T-helper 2 cell (primary cell): ENCODE measurements at places on chromosomes 3 and 15.

DNA sequence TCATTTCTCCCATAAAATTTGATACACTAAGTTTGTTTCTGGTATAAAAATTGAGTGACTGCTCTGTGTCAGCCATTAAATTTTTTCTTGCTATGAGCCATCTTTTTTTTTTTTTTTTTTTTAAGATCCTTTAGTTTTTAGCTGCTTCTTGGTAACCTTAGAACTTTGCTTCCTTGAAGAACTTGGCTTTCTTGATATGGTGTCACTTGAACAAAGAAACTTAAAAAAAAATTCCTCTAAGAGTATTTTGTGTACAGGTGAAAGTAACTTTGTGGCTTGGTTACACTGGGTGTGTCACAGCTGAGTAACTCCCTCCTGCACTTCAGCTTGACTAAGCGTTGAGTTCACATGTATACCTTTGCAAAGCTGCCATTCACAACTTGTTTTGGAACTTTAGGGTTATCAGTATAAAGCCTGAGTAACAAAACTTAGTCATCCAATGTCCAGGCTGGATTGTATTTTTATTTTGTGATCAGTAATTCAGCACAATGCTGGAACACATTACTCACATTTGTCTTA lies 6.5 kb downstream of the CHD2 start:
- no peak for DNase-seq

GRCh38 chr15:44153352-44153751 lies 41.7 kb downstream of the FRMD5 start:
- DNase-seq = no peak

DNA sequence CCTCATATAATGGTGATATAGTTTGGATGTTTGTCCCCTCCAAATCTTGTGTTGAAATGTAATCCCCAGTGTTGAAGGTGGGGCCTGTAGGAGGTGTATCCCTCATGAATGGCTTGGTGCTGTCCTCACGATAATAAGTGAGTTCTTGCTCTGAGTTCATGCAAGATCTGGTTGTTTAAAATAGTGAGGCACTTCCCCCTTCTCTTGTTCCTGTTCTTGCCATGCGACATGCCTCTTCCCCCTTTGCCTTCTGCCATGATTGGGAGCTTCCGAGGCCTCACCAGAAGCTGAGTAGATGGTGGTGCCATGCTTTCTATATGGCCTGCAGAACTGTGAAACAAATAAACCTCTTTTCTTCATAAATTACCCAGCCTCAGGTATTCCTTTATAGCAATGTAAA lies 39.2 kb downstream of the REC114 start:
- DNase-seq = no peak

- no peak for DNase-seq
Observed at GRCh38 chr3:16583551-16583950, 21.7 kb downstream of the DAZL start.

- DNase-seq = no peak
Observed at GRCh38 chr3:32200490-32200889, 38.0 kb upstream of the CMTM8 start.

- no peak for DNase-seq
Observed at GRCh38 chr15:91252756-91253155, 152.7 kb downstream of the SV2B start.

DNA sequence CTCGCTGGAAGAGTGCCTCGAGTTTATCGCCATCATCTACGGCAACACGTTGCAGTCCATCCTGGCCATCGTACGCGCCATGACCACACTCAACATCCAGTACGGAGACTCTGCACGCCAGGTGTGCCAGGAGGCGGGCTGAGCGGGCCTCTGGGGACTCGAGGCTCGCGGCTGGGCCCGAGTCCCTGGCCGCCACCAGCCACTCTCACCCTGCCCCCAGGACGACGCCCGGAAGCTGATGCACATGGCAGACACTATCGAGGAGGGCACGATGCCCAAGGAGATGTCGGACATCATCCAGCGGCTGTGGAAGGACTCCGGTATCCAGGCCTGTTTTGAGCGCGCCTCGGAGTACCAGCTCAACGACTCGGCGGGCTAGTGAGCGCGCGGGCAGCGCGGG lies 1.9 kb downstream of the GNAT1 start:
- no peak for DNase-seq

GRCh38 chr15:73183071-73183470 lies 130.8 kb downstream of the NEO1 start:
- no peak for DNase-seq

DNA sequence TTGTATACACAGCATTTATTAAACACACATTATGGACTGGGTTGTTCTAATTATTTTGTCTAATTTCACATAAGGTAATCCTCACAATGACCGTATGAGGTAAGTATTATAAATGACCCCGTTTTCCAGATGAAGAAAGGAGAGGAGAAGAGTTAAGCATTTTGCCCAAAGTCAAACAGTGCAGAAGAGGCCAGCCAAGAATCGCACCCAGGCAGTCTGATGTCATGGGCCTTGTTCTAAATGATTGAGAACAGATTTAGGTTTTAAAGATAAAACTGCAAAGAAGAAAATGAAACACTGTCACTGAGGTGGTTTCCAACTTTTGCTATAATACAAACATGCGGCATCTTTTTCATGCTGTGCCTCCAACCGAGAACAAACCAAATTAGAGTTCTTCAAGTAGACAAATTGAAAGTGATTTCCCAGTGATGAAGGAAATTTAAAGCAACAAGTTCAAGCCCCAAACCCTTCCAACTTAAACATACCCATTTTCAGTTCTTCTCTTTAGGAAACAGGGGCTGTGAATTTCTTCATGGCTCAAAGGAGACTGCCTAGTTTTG lies 155.3 kb downstream of the THRB start:
- DNase-seq = no peak

GRCh38 chr3:150252462-150252861 lies 155.6 kb upstream of the TSC22D2 start:
- DNase-seq = no peak

DNA sequence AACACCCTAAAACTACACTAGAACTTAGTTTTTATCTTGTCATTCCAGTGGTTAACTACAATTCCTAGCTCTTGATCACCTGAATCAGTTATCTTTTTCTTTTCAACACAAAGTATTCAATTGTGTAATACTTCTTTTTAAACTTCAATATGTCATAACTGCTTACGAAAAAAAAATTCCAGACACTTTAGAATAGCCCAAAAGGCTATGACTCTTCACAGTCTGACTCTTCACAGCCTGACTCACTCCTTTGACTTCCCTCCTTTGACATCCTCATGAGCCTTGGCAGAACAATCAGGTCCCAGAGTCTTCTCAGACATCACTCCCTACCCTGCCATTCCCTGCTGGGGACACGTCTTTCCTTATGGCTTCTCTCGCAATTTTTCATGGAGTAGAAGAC lies 727.1 kb downstream of the ROBO1 start:
- DNase-seq = no peak

DNA sequence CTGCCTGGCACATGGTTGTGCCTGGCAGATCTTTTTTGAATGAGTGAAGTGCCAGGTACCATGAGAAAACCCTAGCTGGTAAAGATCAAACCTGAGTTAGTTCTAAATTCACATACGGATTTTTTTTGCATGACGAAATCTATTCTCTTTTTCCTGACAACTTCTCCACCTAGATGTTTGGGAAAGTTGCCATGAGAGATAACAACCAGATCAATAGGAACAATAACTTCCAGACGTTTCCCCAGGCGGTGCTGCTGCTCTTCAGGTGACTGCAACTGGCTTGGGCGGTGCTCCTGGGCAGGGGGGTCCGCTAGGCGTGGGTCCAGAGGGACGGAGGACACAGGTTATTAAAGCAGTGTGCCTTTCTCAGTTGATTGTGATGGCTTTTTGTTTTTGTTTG lies 71.8 kb downstream of the CHDH start:
- DNase-seq = no peak

GRCh38 chr15:60972866-60973265 lies 256.2 kb downstream of the RORA start:
- DNase-seq = no peak

GRCh38 chr3:142263112-142263511 lies 37.7 kb upstream of the GK5 start:
- DNase-seq = no peak

GRCh38 chr3:87509401-87509800 lies 233.0 kb upstream of the POU1F1 start:
- DNase-seq = no peak

GRCh38 chr3:64638981-64639481 lies 48.8 kb downstream of the ADAMTS9 start:
- no peak for DNase-seq

DNA sequence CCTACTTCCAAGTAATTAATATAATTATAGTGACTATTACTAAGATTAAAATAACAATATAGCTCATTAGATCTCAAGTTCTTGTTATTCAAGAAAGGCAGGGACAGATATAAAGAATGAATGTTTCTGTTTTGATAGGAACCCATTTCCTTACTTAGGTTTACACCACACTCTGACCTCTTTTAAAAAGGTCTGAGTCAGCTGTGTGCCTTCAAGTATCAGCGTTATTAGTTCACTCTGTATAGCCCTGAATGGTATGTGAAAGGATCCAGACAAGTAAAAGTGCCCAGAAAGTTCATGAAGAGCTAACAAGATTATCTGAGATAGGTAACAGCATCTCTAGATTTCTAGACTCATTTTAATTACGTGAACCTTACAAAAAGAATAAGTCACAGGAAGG lies 28.9 kb downstream of the PDCD10 start:
- DNase-seq = no peak

DNA sequence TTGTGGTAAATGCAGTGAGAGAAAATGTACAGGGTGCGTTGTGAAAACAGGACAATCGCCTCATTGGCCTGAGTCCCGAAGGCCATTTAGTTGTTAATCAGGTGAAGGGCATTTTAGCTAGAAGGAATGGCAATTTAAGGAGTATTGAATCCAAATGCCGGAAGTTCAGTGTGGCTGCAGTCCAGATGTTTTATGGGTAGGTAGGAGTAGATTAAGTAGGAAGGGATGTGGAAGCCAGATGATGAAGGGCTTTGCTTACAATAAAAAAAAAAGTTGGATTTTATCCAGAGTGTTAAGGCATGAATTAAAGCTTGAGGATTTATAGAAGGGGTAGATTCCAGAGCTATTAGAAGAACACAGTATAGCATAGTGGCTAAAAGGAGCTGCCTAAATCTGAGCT lies 572.7 kb downstream of the NLGN1 start:
- DNase-seq = no peak

- DNase-seq = peak; percentile 51
Observed at GRCh38 chr15:70096215-70097062, 1.3 kb downstream of the TLE3 start.

DNA sequence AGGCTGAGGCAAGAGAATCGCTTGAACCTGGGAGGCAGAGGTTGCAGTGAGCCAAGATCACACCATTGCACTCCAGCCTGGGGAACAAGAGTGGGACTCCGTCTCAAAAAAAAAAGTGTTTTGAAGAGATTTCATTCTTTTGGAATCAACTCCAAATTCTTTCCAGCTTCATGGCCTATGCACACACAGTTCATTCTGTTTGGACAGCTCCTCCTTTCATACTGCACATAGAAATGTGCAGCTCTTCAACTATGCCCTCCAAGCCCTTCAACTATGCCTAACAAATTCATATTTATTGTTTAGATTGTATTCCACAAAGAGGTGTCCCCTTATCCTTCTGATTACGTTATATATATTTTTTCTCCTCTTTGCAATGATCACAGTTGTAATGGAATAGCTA lies 4.2 kb downstream of the TP53BP1 start:
- no peak for DNase-seq

DNA sequence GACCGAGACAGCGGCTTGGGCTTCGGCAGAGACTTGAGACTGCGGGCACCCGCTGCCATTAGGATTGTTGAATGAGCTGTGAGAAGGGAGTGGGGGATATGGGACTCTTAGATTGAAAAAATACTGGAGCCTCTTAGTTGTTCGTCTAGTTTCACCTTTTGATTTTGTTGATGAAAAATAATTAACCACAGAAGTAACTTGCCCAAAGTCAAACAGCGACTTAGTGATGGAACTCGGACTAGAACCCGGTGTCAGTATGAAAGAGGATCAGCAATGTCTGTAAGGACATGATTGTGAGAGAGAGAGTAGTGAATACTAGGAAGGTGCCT lies 510 bp upstream of the GOLGB1 start:
- no peak for DNase-seq

DNA sequence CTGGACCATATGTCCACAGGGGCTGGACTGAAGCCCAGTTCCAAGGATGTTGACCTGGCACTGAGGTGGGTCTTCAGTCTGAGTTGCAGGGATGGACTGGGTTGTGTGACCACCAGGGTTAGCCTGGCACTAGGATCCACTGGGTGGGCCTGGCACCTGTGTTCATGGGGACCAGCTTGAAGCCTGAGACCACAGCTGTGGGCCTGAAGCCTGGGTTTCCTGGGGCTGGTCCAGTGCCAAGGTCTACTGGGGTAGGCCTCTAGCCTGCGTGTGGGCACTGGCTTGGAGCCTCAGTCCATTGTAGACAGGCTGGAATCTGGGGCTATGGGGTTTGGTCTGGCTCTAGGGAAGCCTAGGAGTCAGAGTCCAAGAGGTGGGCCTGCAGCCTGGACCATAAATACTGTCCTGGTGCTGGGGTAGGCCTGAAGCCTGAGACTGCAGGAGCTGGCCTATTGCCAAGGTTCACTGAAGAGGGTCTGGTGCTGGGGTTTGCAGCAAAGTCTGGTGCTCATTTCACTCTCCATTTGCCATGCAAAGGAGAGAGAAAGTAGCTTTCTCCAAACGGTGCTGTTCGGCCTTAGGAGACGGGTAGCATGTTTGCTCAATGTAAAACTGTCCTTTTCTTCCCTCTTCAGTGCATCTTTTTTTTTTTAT lies 51.2 kb upstream of the TBC1D5 start:
- DNase-seq = no peak

DNA sequence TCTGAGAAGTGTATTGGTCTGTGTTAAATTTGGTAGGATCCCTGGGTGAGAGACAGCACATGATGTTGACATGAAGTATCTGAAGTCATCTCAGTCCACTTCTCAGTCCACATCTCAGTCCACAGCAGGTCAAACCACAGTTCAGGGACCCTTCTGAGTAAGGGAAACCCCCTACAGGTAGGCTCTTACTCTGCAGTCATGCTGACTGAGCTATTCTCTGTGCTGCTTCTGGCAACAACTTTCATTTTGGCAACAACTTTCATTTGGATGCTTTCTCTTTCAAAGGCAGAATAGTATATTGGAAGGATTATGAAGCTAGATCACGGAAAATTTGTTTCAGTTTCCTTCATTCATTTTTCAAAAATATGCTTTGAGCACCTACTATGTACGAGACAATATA lies 178.2 kb upstream of the GOLIM4 start:
- no peak for DNase-seq

- no peak for DNase-seq
Observed at GRCh38 chr3:33833408-33834095, 35.1 kb downstream of the PDCD6IP start.

DNA sequence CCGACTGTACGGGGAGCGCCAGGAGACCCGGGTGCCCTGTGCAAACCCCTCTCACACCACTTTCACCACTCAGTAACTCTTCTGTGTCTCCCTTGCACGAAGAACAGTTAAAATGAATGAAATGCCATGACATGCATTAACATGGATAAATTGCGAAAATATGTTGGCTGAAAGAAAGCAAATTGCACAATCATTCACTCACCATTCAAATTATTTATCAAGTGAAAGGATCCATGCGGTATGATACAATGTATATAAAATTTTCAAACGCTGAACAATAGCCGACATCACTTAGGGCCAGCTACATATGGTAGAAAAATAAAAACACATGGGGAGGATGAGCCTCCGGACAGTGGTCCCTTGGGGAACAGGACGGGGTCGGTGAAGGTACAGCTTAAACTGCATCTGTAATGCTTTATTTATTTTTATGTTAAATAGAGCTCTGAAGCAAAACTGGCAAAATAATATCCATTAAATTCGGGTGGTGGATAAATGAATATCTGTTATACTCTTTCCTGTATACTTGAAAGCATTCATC lies 45.9 kb downstream of the SLC12A8 start:
- no peak for DNase-seq
